Stimulated activated CD4-positive, alpha-beta T cell treated with anti-CD3 and anti-CD28 coated beads, TNF-alpha, amount 100 ng/mL, for 24 hours (primary cell): ENCODE measurements at places on chromosomes 7 and 10.

DNA sequence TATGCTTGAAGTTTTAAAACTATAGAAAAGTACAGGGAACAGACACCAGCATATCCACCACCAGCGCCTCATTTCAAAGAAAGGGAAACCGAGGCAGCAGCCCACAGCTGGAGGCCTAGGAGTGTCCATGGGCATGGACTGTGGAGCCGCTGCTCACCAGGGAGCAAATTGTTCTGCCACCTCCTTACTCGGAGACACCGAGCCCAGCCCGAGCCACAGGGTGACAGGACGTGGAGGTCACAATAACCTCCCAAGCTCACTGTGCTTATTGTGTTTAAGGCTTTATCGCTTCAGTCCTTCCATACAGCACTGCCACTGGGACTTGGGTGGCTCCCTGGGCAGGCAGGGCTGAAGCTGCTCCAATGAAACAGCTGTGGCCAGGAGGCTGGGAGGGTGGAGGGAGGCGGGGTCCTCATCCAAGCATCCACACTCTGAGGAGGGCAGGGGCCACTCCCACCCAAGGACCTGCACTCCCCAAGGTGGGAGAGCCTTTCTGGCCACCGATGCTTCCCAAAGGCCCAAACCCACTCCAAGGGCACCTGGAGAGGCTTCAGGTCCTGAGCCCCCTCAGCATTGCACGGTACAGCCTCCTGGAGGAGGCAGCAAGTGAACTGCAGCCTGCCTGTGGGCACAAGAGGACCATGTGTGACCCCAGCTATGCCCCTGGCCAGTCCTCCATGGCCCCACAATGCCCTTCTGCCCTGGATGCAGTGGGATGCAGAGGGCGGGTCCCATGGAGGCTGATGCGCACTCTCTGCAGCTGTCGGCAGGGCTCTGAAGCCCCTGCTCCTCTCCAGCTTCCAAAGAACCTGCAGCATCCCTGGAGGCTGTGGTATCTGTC is 38.7 kb upstream of the RET start:
- no peak for DNase-seq

DNA sequence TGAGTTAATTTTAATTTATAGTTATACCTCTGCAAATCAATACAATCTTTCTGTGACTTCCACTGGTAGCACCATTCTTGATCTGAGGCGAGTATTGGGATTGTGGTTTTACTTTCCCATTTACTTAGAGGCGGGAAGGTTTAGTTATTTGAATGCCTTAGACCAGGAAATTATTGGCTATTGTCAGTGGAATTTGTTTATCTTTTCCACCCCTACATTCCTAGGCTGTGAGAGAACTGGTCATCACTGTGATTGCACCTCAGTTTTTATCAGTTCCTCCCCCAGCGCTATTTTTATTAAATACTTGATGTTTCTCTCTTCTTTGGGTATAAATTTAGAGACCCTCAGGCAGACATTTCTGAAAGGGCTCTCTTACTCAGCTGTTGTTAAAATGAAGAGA is 29.9 kb downstream of the CDK14 start:
- DNase-seq = no peak

GRCh38 chr10:30639946-30640786 is 10.6 kb upstream of the LYZL2 start:
- DNase-seq = no peak

DNA sequence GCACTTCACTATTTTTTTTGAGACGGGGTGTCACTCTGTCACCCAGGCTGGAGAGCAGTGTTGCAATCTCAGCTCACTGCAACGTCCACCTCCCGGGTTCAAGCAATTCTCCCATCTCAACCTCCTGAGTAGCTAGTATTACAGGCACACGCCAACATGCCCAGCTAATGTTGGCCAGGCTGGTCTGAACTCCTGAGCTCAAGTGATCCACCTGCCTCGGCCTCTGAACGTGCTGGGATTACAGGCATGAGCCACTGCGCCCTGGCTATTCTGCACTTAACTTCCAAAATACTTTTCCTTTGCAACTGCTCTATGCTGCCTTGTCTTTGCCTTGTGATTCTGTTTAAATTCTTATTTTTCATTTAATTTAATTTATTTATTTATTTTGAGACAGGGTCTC is 67.0 kb upstream of the ZNF479 start:
- DNase-seq = no peak

DNA sequence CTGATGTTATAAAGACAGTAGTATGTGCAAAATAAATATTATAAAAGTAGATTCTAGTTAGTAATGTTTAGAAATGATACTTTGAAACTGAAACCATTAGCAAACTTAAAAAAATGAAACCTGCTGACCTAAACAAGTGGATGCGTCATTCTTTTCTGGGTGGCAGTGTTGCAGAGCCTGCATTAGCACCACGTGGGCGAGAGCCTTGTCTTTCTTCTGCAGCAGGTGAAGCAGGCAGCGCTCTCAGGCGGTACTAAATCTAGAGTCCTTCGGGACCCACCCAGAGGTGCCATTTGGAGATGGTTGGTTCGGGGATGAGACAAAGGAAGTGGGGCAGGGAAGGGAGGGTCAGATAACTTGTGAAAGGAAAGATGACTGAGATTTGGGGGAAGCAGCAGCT is 759.1 kb upstream of the IGFBP3 start:
- no peak for DNase-seq

GRCh38 chr10:33352175-33352574 is 17.7 kb upstream of the NRP1 start:
- DNase-seq = no peak

GRCh38 chr7:69283421-69283820 is 314.9 kb upstream of the AUTS2 start:
- DNase-seq = no peak

DNA sequence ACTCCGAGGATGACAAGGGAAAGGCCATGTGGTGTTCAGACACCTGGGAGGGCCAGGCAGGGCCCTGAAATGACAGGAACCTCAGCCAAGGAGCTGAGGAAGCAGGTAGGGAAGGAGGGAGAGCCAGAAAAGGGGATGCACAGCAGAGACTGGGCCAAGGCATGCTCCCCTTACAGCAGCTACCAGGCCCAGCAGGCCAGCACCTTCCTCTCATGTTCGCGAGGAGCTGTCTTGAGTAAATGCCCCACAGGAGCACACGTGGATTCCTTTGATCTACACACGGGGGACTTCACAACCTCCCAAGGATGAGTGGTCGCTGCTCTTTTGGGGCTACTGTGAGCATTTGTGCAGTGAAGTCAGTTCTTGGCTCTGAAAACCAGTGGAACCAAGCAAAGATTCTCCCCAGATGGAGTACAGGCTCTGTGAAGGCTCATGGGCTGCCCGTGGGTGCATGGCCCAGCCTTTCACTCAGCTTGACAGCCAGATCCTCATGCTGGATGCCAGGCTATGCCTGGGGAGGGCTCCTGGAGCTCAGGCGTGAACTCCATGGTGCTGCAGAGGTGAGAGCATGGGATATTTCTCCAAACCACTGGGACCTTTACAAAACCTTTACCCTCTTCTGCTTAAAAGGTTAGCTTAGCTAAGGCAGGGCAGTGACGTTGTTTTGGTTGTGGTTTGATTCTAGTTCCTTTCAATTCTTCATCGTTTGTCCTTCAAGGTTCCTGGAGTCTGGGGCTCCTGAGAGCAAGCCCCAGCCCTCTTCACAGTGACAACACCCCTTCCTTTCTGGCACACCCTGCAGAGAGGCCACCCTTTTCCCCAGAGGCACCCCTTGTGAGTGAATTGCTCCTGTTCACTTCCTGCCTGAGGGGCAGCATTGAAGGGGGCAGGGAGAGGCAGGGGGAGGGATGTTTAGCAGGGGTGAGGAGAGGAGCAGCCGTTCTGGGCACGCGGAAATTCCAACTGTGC is 74.2 kb upstream of the ZPBP start:
- DNase-seq = no peak

DNA sequence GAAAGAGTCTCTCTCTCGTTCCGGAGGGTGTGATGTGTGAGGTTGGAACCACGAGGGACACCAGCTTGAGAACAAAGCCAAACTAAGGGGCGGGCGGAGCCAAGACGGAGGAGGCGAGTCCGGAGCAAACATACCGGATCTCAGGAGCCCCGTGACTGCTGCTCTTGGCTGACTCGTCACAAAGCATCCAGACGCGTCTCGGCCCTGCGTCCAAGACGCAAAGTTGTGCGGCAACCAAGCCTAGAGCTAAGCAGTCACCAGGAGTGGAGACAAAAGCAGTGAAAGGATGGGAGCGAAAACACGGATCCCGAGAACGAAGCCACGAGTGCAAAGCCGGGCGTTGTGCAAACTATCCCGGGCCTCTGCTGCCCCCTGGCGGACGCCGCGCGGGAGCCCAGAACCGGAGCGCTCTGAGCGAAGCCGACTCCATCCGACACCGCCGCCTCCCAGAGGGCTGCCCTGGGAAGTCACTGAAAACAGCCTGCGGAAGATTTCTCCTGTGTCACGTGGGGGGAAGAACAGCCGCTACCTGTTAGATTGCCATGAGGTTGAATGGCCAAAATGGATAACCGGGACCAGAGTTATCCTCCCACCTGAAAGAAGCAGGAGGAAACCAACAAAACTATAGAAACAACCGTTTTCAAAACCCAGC is 46.4 kb upstream of the TMEM72 start:
- peak; percentile 84 for DNase-seq

- DNase-seq = no peak
These were observed 180.9 kb downstream of the ANK3 start for GRCh38 chr10:60208676-60209269.

- no peak for DNase-seq
These were observed 3.0 kb downstream of the ZCCHC24 start for GRCh38 chr10:79442171-79443040.

DNA sequence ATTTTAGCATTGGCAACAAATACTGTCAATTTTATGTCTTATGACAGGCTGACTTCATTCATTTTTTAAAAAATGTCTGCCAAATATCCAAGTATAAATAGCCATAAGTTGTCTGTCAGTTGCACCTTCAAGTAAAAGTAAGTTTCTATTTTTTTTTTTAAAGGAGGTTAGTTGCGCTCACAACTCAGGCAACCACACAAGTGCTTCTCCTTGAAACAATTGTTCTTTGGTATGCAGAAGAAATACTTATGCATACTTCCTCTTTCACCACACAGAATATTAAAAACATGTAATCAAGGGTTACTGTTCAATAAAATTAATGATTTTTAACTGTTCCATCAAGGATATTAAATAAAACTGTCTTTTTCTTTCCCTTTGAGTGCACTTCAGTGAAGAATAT is 97.9 kb downstream of the RTKN2 start:
- DNase-seq = no peak

- DNase-seq = no peak
These were observed 8.4 kb downstream of the ABCB1 start for GRCh38 chr7:87592300-87592699.

DNA sequence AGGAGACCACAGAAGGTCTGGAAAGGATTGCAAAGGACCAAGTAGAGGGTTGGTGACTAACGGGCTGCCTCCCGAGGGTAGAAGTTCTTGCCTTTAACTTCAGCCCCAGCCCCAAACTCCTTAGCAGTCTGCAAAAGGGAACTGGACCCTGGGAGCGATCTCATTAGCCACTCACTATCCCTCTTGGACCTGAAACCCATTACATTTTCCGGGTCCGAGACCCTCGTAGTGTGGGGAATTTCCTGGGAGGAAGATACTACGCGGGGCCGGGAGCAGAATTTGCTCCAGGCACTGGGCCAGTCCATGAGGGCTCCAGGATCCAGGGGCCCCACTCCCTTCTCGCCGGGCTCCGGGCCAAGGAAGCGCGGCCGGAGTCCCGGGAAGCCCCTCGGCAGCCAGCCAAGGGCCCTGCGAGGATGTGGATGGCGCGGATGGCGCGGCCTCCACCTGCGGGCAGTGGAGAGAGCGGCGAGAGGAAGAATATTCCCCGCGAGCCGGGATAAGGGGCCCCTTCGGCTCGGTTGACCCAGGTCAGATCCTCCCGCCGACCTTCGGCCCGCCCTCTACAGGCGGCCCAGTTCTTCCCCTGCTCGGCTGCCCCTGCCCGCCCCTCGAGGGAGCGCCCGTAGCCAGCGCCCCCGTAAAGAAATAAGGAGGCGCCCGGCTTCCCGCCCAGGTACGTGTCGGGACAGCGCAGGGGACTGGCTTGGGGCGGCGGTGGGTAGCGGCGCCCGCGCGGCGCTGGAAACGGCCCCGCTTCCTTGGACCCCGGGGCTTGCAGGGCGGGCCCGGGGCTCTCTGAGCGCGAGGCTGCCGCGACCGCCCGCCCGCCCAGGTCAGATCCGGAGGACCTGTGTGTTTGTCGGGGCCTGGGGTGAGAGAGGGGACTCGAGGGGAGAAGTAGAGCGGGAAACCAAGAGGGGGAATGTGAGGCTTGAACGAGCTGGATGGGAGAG is at the start of gene MYO3A:
Gene MYO3A (plus strand): TSS at position 577 of the 956 bp plus-strand sequence. CDS start 17,882 bp downstream, outside the sequence.
- no peak for DNase-seq

GRCh38 chr7:71193099-71193810 is 61.3 kb downstream of the GALNT17 start:
- no peak for DNase-seq

GRCh38 chr7:49885593-49886285 is 112.3 kb downstream of the VWC2 start:
- DNase-seq = no peak

- no peak for DNase-seq
These were observed 155.1 kb upstream of the AUTS2 start for GRCh38 chr7:69443136-69443535.

DNA sequence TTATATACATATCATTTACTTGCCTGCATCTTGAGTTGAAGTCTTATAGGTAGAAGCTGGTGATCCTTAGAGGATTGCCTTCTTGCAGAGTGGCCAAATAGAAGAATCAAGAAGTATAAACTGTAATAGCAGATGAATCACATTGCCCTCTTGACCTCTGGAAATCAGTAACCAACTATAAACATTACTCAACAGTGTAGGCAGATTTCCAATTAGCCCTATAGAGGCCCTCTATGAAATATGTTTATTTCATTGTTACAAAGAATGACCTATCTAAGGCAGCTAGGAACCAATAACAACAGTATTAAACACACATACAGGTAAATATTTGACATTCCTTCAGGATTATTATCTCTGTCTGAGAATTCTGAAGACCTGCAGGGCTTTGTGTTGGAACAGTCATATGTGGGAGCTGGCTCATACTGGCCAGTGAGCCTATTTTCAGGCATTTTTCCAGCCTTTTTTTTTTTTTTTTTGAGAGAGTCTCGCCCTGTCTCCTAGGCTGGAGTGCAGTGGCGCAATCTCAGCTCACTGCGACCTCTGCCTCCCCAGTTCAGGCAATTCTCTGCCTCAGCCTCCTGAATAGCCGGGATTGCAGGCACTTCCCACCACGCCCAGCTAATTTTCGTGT is 7.2 kb upstream of the SRI start:
- DNase-seq = no peak

DNA sequence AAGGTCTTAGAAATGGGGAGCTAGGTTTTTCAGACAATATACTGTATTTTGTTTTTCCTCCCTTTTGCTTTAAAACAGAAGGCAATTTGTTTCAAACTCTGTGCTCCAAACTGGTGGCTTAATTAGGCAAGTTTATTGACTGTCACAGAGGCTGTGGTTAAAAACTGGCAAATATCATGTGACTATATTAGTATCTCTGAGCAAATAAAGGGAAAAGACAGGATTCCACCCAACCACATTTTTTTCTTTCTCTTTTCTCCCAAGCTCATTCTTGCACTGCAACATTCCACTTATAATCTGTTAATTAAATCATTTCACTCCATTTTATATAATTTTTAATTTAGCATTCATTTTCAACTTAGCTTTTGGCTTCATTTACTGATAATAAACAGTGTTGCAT is 615.8 kb downstream of the AUTS2 start:
- no peak for DNase-seq
